Activated effector memory CD4-positive, alpha-beta T cell treated with anti-CD3 and anti-CD28 coated beads, Interleukin-2, amount 50 U/mL, for 16 hours (primary cell): ENCODE measurements at places on chromosomes 12 and 14.
A peak's percentile ranks its signal among the peaks of the same experiment; 100 is the strongest.

DNA sequence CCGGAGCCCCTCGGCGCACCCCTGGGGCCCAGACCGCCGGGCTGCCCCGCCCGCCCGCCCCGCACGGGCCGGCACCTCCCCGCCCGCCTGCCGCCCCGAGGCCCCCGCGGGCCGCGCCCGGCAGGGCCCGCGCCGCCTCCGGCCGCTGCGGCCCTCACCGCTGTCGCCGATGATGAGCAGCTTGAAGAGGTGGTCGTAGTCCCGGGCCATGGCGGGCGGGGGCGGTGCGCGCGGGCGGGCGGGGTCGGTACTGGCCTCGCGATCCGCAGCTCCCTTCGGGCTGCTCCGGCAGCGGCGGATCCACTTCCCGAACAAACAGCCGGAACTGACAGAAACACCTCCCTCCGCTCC, at the start of gene RAB35:
Gene RAB35 (minus strand): TSS at position 313 of the 351 bp plus-strand sequence. CDS start 103 bp downstream, at position 210.
- DNase-seq = no peak

- peak; percentile 86 for DNase-seq
These were observed 32.1 kb downstream of the DMAC2L start for GRCh38 chr14:50344116-50344775.

DNA sequence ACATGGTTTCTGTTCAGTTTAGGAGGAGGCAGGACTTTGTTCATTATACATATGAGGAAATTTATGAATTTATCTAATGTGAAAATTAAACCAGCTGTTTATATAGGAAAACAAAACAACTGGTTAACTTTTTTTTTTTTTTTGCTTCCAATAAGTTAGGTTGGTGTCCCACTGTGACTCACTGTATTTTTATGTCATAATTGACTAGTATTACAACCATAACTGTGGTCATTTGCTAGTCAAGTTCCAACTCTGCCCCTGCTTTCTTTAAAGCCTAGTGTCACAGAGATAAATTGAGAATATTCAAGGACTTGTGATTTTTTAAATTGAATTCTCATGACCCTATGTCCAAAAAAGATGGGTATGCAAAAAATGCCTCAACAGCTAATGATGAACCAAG, 227.7 kb downstream of the BCAT1 start:
- DNase-seq = no peak

DNA sequence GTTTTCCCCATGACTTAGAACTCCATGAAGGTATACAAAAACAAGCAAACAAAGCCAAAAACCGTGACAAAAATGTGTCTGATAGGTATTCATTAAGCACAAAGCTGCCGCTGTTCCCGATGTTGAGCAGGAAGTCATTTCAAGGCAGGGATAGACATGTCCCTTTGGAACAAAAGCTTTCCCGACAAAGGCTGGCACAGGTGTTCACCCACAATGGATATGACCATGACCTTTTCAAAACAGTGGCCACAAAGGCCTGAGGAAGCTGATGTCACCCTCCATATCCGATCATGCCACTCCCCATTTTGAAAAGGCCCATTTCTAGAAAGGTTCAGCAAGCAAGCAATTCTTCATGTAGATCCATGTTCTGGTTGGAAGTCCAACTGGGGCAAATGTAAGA, 279.1 kb downstream of the BTG1 start:
- no peak for DNase-seq

GRCh38 chr12:90520002-90520734, 434.8 kb downstream of the CCER1 start:
- DNase-seq = no peak

- DNase-seq = no peak
These were observed 58.6 kb upstream of the MANSC4 start for GRCh38 chr12:27838543-27839185.

DNA sequence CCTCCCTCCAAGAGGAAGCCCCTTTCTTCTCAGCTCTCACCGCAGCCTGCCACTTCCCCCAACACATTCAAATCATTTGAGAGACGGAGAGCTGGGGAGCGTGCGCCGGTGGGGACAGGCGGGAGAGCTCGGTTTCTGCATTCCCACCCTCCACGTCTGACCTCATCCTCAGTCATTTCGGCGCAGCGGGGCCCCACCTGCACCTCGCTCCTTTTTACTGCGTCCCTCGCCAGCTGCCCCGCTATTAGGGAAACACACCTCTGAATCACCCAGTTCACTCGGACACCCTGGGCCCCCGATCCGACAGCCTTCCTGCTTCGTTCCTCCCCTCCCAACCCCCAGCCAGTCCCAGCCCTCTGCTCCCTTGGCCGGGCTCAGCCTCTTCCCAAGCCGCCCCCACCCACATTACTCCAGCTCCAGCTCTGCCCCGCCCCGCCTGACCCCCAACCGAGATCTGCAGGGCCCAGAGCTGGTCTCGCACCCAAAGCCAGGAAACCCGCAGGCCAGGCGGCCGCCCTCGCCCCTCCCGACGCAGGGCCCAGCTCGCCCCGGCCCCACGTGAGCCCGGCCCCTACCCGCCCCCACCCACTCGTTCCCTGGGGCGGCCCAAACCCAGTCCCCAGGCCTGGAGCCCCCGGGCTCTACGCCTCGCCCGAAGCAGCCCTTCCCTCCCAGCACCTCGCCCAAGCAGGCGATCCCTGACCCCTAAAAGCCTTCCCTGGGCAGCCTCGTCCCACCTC, 783 bp downstream of the CORO1C start:
- peak; percentile 73 for DNase-seq

- no peak for DNase-seq
These were observed 73.6 kb upstream of the RASSF8 start for GRCh38 chr12:25884920-25885234.

DNA sequence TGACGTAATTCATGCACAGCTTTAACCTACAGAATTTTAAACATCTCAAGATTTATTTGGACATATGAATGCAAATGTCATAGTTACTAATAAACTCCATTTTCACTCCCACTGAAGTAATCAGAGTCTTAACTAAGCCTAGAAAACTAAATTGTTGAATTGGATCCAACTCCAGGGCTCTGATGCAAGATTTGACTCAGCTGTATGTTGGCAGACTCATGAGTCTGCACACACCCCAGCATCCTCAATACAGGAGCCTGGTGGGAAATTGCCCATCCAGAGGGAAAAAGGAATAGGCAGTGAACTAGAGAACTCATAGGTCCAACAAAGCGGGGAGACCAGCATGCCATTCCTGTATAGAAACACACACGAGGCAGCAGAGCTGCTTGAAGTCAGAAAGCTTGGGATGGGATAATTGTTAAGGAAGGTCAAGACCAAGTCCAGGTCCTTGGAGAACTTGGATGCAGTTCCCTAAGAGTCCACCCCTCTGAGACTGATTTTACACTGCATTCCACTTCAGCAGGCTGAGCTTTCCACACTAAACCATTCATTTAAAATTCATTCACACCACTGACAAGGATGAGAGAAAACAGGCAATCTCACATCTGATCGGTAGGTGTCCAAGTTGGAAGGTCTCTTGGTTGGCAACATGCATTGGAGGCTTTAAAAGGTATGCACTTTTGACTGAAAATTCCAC, 14.4 kb downstream of the TMTC1 start:
- DNase-seq = no peak

GRCh38 chr14:104293851-104294627, 155.7 kb downstream of the KIF26A start:
- peak; percentile 37 for DNase-seq

DNA sequence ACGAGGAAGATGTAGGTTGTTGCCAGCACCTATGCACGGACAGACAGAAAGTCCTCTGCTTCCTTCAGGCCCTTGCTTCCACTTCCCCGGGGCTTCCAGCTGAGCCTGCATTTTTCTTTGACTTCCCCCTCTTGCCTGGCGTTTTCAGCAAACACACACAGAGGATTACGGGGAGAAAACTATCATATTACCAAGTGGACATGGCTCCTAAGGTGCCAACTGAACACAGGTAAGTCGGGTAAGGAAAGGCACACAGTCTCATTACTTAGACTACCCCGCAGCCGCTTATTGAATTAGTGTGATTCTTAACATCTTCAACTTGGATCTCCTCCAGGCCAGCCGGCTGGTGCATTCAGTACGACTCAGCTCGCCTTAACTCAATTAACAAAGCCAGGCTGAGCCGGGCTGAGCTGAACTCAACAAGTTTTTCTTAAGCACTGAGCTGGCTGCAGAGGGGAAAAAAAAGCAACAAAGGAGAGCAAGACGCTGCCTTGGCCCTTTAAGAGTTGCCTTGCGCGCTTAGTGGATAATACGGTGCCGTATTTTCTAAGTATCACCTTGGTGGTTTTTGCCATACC, 19.2 kb upstream of the MAP1LC3B2 start:
- no peak for DNase-seq
